ENCODE measurements at places on chromosomes 11 and 22. TPM values are rescaled to one million over a fixed set of nuclear protein-coding genes. Genes with fewer than 3 reads are reported as not detected.

GPHA2 gene
- 1.6 TPM for polyA plus RNA-seq

NCF4 gene
- polyA plus RNA-seq, result 2.2 TPM

PKNOX2 gene
- polyA plus RNA-seq, result 14.9 TPM

MUC5AC gene
- polyA plus RNA-seq, result 0.01 TPM

PRDX5 gene
- 195 TPM for polyA plus RNA-seq

ABCC8 gene
- 0.83 TPM for polyA plus RNA-seq

Measured in right renal cortex interstitium (tissue), 3 donors.